ENCODE measurements at places on chromosomes 16 and 17. TPM values are rescaled to one million over a fixed set of nuclear protein-coding genes. Genes with fewer than 3 reads are reported as not detected.

The OR2C1 gene
- not detected for total RNA-seq

DNA sequence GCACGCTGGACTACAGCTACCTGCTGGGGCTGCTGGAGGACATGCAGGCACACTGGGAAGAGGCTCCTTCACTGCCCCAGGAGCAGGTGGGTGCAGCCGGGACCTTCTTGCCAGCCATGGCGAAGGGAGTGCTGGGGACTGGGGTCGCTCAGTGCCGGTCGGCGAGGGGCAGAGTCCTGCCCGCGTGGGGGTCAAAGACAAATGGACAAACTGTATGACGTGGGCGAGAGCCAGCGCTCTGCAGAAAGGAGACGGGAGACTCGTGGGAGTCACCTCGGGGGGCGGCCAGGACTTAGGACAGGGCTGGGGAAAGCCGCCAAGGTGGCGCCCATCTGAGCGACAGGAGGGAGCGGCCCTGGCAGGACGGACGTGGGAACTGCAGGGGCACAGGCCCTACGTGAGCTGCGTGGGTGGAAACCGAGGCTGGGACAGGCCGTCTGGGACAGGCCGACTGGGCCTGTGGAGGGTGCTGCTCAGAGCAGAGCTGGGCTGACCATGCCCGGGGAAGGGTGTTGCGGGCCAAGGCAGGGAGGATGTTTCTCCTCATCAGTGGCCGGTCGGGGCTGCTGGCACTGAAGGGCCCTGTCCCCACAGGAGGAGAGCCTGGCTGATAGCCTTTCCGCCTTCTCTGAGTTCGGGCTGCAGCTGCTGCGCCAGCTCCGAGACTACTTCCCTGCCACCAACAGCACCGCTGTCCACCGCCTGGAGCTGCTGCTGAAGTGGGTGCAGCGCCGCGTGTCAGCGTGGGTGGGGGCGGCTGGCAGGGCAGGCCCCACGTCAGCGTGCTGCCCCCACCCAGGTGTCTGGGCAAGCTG lies 8.0 kb downstream of the TSR3 start:
- DNase-seq: no peak

DNA sequence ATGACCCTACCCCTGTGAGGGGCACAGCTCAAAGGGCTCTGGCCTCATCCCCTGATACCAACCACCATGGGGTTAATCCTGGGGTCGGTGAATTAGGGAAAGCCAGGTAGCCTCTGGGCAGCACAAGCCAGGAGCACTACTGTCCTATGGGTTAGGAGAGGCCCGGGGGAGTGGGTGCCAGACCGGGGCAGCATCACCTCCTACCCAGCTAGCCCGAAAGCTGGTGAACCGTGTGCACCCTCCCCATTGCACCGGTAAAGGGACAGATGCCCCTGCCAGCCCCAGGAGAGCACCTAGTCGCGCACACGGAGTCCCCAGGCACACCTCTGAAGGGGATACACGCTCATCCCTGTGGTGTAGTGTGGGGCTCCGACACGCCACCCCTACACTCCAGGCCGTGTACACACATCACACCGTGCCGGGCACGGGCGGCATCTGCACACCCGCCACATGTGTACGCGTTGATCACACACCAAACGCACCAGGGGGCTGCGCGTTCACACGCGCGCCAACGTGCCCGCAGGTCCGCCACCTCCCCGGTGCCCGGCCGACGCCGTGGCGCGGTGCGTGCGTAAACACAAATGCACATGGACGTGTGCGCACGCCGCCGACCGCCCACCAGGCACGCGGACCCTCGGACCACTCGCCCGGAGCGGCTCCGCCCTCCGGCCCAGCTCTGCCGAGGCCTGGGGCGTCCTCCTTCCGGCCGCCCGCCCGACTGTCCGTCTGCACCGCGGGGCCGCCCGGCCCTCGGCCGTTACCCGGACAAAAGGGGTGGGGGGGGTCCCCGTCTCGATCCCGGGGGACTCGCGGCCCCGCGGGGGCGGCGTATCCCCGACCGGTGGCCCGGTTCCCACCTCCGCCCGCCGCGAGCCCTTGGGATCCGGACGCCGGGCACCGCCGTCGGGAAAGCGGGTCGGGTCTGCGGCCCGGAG lies 785 bp downstream of the UBALD1 start:
- DNase-seq: peak; percentile 28

- DNase-seq: peak; percentile 19
Measured at GRCh38 chr16:67025210-67025550, 3.8 kb upstream of the CBFB start.

- peak; percentile 85 for DNase-seq
Measured at GRCh38 chr17:17391668-17392370, 85.0 kb upstream of the MED9 start.

- DNase-seq: peak; percentile 5
Measured at GRCh38 chr17:83195330-83196023, 116.1 kb downstream of the METRNL start.

DNA sequence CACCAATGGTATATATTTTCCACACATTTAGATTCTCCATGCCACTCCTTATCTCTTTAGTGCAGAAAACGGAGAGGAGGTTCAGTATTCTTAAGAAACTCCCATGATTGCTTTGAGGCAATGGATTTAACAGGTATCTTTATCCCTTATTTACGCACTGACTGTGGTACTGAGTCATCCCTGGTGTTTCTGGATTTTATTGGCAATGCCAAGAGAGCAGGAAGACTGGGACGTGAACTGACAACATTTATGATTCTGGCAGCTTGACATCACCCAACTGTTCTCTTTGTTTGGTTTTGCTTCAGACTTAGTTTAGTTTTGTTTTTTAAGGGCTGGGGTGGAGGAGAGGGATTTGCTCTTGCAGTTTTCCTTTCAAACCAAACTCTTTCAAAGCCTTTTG lies 131.4 kb downstream of the WWOX start:
- DNase-seq: no peak
